GM12878 (cell line): ENCODE measurements at places on chromosomes 4 and X.

DNA sequence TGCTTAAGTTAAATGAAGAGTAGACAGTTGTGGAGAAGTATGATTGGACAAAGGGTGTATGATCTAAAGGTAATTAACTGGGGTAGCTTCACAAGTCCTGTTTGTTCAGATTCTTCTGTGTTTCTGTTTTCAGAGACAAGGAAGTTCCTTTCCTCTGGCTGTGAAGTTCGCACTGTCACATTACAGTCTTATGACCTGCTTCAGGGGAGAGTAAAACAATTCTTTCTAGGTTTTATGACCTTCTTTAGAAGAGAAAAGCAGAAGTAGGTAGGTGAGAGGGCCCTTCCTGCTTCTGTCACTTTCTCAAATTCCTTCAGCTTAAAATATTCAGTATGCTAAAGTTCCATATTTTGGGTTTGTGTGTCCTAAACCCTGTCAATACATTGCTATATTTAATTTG is 211.9 kb downstream of the SOX3 start:
- no peak for DNase-seq

DNA sequence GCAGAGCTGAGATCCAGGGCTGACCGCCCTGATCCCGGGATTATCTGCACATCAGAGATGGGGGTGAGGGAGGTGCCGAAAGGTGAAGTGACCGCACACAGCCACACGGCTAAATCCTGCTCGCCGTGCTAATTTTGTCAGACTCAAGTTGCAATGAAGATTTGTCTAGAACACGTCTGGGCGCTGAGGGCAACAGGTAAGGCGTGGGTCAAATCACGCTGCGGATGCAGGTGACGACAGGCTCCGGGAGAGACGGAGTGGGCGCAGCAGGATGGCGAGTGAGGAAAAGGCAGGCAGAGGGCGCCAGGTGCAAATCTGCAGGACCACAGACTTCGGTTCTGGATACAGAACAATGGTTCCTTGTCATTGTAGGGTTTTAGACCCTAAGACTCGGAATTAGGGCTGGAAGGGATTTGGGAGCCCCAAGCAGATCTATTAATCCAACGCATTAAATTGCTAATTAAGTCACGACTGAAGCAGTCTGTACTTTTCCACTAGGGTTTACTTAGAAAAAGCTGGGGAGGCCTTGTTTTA is 1.9 kb upstream of the TBC1D14 start:
- DNase-seq = no peak

GRCh38 chrX:46628460-46629371 is 55.2 kb downstream of the CHST7 start:
- DNase-seq = peak; percentile 91

GRCh38 chrX:10350221-10350620 is 193.4 kb downstream of the CLCN4 start:
- DNase-seq = no peak

GRCh38 chrX:152600853-152601633 is 36.7 kb upstream of the GABRQ start:
- DNase-seq = no peak
